ENCODE measurements at places on chromosomes 4 and X. TPM values are rescaled to one million over a fixed set of nuclear protein-coding genes. Genes with fewer than 3 reads are reported as not detected.

DNA sequence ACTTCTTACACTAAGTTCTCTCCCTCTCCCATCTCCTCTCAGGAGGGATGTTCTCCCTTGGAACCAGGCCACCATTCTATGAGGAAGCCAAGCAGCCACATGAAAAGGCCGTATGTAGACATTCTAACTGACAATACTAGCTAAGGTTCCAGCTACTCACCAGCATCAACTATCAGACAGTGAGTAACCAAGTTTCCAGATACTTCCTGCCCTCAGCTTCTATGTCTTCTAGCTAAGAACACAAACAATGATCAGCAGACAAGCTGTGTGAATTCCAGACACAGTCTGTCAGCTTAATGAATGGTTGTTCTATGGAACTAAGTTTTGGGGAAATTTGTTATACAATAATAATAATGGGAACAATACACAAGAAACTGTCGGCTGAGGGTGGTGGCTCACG is 50.8 kb downstream of the SMIM14 start:
- no peaks in the 10 kb centered on the region for H3K27me3 ChIP-seq
- H3K4me3 ChIP-seq = no peak overlapping the region
- H3K4me1 ChIP-seq = no peaks in the 10 kb centered on the region

- H3K27me3 ChIP-seq = no peaks in the 10 kb centered on the region
- no peak overlapping the region for H3K4me3 ChIP-seq
- no peaks in the 10 kb centered on the region for H3K36me3 ChIP-seq
- peaks cover 5% of the 10 kb centered on the region for H3K4me1 ChIP-seq
- H3K27ac ChIP-seq = peak overlapping the region; percentile 35
Observed at GRCh38 chr4:77493120-77493752, 112.4 kb upstream of the CXCL13 start.

- H3K4me3 ChIP-seq = peak within 1 kb of the TSS; percentile 50
- no peak for DNase-seq
- H3K27ac ChIP-seq = no peak within 1 kb of the TSS
- H3K36me3 ChIP-seq = no peaks in the 10 kb centered on the region
- H3K27me3 ChIP-seq = no peaks in the 10 kb centered on the region
Observed at GRCh38 chrX:102155806-102156179, at the start of gene BEX5. Gene BEX5, minus strand, starts transcription at chrX:102155977. Its CDS starts 1,712 bp downstream, at chrX:102154265.

DNA sequence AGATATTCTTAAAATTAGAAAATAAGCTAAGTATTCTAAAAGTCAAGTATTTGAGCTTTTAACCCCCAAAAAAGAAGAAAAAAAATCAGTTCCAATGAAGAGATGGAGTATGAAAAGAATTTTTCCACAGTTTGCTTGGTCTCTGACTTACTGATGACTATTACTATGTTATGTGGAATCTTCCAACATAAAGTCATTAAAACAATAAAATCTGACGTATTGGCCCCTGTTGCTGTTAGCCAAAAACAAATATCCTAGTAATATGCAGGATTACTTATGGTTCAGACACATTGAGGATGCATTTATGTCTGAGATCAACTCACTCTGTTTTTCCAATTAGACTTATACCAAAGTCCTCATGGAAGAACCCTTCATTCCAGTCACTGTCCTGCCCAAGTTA is 517.2 kb upstream of the ADGRL3 start:
- no peaks in the 10 kb centered on the region for H3K27me3 ChIP-seq
- H3K36me3 ChIP-seq = no peaks in the 10 kb centered on the region
- no peak for DNase-seq
- H3K27ac ChIP-seq = no peak overlapping the region
- no peak overlapping the region for H3K4me3 ChIP-seq

DNA sequence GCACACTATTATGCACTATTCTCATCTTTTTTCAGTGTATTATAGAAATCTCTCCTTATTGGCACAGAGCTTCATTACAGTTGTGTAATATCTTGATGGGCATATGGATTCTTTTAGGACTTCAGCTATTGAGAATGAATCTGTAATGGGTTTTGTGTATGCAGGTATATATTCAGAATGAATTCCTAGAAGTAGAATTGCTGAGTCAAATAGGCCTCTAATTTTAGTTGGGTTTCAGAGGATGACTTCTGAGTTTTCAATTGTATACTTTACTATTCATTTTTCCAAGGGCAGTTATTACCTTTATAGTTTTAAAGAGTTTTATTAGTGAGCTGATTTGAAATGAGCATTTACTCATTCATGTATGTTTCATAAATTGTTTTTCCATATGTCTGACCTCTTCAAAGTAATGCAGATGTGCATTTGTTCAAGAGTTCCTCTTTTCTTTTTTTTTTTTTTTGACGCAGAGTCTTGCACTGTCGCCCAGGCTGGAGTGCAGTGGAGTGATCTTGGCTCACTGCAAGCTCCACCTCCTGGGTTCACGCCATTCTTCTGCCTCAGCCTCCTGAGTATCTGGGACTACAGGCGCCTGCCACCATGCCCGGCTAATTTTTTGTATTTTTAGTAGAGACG is 19.5 kb downstream of the CASP6 start:
- H3K36me3 ChIP-seq = no peaks in the 10 kb centered on the region
- no peak overlapping the region for H3K27ac ChIP-seq
- no peak for DNase-seq
- no peaks in the 10 kb centered on the region for H3K4me1 ChIP-seq
- no peak overlapping the region for H3K4me3 ChIP-seq
- no peaks in the 10 kb centered on the region for H3K27me3 ChIP-seq

DNA sequence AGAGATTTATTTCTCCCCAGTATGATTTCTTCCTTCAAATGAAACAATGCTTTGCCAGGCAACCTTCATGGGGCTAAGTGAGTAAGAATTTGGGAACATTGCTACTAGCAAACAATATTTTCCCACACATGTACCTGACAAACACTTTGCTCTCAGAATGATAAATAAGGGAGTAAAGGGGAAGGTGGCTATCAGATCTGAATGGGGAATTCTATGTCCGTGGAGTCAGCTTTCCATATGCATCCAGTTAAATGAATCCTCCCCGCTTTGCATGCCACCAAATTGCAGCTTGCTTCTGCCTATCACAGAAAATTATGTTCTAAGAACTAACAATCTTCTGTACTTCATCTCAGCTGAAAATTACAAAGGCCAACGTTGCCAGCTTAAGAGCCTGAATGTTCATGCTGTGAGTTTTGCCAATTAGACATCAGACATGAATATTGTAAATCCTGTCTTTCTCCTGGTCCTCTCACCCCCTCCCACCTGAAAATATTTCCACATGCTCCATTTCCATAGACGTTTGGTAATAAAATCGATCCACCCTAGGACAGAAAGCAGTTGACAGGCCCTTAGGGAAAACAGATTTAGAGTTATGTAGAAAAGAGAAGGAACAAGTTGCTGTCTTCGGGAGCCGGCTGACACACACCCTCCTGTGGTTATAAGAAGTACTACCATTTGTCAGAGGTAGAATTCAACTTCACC is 6.3 kb downstream of the MEPE start:
- H3K4me1 ChIP-seq = no peaks in the 10 kb centered on the region
- DNase-seq = no peak
- H3K27ac ChIP-seq = no peak overlapping the region
- H3K4me3 ChIP-seq = no peak overlapping the region

DNA sequence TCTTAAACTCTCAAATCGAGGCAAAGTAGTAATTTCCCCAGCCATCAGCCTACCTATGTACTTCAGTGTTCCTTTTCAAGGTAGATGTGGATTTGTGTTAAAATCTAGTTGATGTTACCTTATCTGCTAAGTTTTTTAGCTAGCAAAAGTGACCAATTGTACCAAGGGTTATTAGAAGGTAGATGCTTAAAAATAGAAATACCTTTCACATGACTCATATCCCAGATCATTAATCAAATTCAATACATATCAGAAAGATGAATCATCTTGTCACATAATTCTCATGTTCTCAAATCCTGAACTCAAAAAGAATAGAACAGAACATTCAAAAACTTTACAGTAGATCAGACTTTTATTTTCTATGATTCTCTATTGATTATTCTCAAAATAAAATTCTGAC is 3.5 kb downstream of the ENAM start:
- H3K27ac ChIP-seq = no peak overlapping the region
- no peaks in the 10 kb centered on the region for H3K4me1 ChIP-seq
- H3K36me3 ChIP-seq = no peaks in the 10 kb centered on the region
- no peak for DNase-seq
- no peak overlapping the region for H3K4me3 ChIP-seq

GRCh38 chr4:25674386-25674785 is 18.7 kb downstream of the SLC34A2 start:
- H3K4me1 ChIP-seq = no peaks in the 10 kb centered on the region
- H3K4me3 ChIP-seq = no peak overlapping the region
- DNase-seq = no peak
- H3K27ac ChIP-seq = no peak overlapping the region
- H3K36me3 ChIP-seq = no peaks in the 10 kb centered on the region

- H3K4me3 ChIP-seq = no peak overlapping the region
- no peaks in the 10 kb centered on the region for H3K27me3 ChIP-seq
- no peak overlapping the region for H3K27ac ChIP-seq
- no peak for DNase-seq
- H3K36me3 ChIP-seq = no peaks in the 10 kb centered on the region
- no peaks in the 10 kb centered on the region for H3K4me1 ChIP-seq
Observed at GRCh38 chr4:7638984-7639789, 204.5 kb upstream of the PSAPL1 start.

DNA sequence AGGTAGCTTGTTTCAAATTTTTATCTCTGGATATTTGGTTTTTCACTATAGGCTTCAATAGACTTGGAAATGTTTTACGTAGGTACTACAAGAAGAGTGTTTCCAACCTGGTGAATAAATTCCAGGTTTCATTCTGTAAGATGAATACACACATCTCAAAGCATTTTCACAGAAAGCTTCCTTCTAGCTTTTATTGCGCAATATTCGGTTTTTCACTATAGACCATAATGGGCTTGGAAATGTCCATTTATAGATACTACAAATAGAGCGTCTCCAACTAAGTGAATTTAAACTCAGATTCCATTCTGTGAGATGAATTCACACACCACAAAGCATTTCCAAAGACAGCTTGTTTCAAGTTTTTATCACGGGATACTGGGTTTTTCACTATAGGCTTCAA is 857.7 kb upstream of the HS3ST1 start:
- no peak for DNase-seq
- H3K4me1 ChIP-seq = no peaks in the 10 kb centered on the region
- no peaks in the 10 kb centered on the region for H3K36me3 ChIP-seq
- no peak overlapping the region for H3K4me3 ChIP-seq

GRCh38 chrX:21781525-21781924 is 23.6 kb upstream of the SMPX start:
- no peak overlapping the region for H3K27ac ChIP-seq
- no peak overlapping the region for H3K4me3 ChIP-seq
- H3K27me3 ChIP-seq = no peaks in the 10 kb centered on the region
- H3K36me3 ChIP-seq = no peaks in the 10 kb centered on the region

QRFPR gene
- total RNA-seq = not detected

TMEM184C gene
- 18.6 TPM for total RNA-seq

ZNF718 gene
- total RNA-seq = 5.3 TPM

SHROOM4 gene
- 0.03 TPM for total RNA-seq

RIBC1 gene
- total RNA-seq = 0.49 TPM

HTN1 gene
- total RNA-seq = not detected

CCSER1 gene
- total RNA-seq = 1.2 TPM

FMR1NB gene
- total RNA-seq = not detected

LINC00632 gene
- total RNA-seq = 0.24 TPM
